NCI-H1436 treated with DMSO at 0.1 percent for 48 hours (cell line): ENCODE measurements at places on chromosomes 4 and X.

DNA sequence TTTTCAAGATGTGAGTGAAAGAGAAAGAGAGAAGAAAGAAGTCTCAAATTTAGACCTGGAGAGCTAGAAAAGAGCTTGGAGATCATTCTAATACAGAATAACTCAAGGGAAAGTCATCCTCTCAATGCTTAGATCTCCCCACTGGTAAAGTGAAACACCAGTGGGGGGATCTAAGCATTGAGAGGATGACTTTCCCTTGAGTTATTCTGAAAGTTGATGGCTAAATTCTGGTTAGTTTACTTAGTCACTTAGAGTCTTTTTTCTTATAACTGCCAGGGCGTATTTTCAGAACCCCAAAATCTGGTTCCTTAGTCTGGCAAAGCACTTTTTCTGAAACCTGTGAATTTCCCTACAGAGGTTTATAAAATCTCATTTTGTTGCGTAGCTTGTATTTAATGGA lies 198.6 kb downstream of the ARHGAP24 start:
- no peak for DNase-seq

GRCh38 chrX:11380187-11380844 lies 87.1 kb downstream of the AMELX start:
- no peak for DNase-seq

- DNase-seq = no peak
Measured at GRCh38 chr4:159551281-159551680, 448.4 kb downstream of the RAPGEF2 start.

GRCh38 chr4:10196191-10196590 lies 79.6 kb upstream of the WDR1 start:
- DNase-seq = no peak

GRCh38 chr4:151952137-151952536 lies 191.3 kb upstream of the GATB start:
- no peak for DNase-seq

- no peak for DNase-seq
Measured at GRCh38 chrX:16444353-16444752, 205.6 kb upstream of the S100G start.

DNA sequence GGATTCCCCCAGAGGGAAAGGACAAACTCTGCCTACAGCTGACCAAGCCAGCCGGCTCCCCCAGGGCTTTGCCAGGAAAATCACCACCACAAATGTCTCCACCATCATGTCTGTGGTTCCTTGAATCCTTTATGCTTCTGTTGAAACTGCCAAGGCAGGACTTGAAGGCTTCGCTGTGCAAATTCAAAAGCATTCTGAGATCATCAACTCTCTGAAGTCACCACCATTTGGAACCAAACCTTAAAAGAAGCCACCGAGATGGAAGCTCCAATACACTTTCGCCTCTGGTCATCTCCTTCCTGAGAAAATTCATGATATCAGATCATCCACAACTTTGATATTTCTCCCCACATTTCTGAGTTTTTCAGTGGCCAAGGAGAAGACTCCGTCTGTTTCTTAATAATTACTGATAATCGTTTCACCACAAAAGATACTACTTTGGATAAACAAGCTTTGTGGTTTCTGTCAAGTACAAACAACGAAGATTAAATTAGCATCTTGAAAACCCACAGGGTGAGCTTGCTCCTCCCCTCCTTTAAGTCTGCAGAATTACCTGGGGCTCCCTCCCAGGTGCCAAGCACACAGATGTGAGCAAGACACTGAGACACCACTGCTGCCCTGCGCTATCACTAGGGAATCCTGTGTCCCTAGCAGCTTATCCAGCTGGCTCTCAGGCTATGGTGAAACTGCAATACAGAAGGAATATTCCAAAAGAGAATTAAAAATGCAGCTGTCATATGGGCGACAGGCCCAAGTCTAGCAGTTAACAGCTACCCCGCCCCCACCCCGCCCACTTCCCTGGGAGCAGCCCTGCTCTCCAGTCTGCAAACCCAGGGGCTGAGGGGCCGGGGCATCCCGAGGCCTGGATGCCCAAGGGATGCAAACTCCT lies 125.0 kb upstream of the TBL1X start:
- DNase-seq = no peak

DNA sequence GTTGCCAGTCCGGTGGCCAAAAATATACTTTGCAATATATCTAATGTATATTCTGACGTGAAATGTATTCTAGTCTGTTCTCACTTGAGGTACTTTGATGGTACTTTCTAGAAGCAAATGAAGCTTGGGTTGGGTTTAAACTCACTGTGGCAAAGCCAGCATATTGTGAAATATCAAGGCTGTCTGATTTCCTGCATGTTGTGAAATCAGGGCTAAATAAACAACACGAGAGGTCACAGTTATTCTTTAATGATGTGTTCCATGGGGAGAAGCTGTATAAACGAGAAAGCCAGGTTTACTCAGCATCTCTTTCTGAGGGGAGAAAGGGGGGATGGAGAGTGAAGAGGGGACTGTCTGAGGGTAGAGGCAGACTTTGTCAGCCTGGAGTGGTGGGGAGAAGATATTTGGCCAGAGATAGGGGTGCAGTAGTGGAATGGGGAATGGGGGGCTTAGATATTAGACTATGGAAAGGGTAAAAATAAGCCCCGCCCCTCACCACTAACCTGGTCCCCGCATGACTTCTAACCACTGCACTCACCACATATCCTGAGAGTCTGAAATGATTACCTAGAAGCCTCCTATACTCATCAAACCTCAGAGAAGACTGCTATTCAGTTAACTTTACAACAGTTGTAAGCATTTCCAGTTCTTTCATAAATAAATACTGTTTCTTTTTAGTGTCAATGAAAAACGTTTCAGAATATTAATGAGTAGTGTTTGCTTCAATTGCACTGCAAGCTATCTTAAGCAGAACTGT lies 5.9 kb upstream of the SCARB2 start:
- DNase-seq = no peak

DNA sequence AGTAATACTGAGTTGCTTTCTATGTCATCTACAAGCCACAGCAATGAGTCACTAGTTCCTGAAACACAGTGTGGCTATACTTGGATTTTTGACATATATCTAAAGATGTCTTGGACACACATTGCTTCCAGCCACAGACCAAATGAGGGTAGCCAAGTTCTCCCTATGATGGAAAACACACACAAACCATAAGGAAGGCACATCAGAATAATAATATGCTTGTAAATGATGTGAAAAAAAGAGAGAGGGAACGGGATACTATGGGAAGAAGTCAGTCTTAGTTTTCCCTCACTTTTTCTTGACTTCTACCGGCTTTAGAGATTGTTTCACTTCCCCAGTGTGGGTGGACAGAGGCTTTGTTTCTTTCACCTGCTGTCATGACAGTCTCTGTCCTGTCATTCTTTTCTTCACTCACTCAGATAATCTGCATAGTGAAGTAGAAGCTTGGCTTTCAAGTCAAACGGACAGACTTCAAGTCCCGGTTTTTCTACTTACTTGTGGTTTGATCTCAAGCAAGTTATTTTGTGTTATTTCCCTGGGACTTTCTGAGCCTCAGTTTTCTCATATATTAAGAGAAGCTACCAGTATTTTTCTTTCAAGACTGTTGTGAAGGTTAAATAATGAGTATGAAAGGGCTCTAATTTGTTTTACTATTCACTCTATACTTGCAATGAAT lies 34.7 kb downstream of the P2RY10 start:
- DNase-seq = no peak

- no peak for DNase-seq
Measured at GRCh38 chr4:185532795-185533324, 2.4 kb downstream of the PDLIM3 start.

GRCh38 chr4:152165146-152165545 lies 370.7 kb downstream of the FBXW7 start:
- DNase-seq = no peak

- DNase-seq = no peak
Measured at GRCh38 chr4:127224556-127224955, 408.2 kb upstream of the INTU start.

DNA sequence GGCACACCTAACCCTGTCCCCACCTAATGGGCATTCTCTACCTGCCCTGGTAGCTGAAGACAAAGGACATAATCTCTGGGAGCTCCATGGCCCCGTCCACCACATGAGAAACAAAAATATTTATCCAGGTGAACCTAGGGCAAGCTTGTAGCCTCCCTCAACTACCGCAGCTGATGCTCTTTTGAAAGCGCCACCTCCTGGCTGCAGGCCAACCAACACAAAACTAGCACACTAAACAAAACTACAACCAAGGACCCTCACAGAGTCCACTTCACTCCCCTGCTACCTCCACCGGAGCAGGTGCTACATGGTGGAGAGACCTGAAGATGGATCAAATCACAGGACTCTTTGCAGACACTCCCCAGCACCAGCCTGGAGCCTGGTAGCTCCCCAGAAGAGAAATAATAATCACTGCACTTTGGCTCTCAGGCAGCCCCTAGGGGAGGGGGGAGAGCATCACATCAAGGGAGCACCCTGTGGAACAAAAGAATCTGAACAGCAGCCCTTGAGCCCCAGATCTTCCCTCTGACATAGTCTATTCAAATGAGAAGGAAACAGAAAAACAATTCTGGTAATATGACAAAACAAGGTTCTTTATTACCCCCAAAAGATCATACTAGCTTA lies 111.3 kb upstream of the ATP8A1 start:
- no peak for DNase-seq

DNA sequence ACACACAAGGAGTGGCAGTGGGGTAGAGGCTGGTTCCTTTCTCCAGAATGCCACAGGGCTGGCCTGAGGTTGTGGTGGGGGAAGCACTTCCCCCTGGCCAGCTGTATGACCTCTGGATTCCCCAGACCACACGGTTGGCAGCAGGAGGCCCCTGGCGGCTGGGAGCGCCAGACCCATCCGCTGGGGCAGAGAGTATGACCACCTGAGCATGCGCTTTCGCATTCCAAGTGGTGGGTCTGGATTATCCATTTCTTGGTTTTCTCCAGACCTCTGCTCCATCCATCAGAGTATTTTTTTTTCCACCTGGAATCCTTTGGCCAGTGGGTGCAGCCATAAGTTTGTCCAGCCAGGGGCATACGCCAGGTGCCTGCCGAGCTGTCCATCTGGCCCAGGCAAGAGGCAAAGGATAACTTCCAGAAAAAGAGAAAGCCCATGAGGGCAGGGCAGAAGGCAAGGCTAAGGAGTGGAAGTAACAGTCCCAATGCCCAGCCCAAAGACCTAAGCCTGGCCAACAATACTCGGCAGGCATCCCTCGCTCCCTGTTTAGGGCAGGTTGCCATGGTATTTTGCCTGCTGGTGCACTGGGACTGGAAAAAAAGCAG lies 39.3 kb downstream of the NHSL2 start:
- DNase-seq = no peak

GRCh38 chr4:176363072-176363471 lies 43.3 kb downstream of the SPCS3 start:
- DNase-seq = no peak

DNA sequence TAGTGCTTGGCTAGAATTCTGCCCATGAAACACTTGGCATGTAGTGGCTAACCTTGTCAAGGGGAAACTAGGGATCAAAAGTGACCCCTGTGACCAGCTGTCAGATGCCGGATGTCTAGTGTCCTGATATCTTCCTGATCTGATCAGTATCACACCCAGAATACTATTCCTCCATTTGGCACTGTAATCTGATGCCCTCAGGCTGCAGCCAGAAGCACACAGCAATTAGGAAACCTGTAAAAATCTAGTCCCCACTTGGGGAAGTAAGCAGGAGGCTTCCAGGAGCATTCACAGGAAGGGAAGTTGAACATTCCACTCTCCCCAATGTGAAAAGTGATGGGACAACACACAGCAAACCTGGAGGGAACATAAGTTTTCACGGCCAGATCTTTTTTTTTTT lies 125.1 kb downstream of the HS6ST2 start:
- no peak for DNase-seq

DNA sequence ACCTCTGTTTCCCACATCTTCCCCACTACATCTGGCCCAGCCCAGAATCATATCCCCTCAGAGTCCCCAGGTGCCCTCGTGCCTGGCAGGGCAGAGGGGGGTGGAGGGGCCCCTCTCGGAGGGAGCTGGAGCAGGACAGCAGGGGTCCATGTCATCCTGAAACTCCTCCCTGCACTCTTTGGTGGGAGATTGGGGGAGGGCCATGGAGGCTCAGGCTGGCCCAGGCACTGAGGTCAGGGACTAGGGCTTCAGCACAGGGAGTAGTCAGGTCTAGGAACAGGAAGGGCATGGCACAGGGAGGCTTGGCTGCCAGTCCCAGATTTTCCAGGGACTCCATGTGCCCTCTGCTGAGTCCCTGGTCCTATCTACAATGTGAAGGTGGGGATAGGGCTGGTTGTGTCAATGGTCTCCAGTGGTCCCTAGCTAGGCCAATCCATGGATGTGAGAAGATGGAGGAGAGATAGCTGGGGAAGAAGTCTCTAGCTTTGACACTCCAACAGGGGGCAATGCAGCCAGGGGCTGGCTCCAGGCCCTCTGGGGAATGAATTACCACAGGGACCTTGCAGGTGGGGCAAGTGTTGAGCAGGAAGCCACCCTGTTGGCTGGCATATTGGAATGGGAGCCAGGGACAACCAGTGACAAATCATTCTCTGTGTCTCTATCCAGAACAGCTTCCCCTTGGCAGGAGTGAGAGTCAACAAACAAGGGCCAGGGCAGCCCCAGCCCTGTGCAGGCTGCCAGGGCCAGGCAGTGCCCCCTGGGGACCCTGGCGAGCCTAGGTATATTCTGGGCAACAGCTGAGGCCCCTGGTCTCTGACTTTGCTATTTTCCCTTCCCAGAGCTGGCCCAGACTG lies 154.4 kb downstream of the EFNB1 start:
- no peak for DNase-seq

GRCh38 chr4:174828845-174829701 lies at the start of gene GLRA3:
TSS of gene GLRA3 (minus strand) at chr4:174829247. CDS start at chr4:174828811, 436 bp downstream.
- DNase-seq = peak; percentile 86

DNA sequence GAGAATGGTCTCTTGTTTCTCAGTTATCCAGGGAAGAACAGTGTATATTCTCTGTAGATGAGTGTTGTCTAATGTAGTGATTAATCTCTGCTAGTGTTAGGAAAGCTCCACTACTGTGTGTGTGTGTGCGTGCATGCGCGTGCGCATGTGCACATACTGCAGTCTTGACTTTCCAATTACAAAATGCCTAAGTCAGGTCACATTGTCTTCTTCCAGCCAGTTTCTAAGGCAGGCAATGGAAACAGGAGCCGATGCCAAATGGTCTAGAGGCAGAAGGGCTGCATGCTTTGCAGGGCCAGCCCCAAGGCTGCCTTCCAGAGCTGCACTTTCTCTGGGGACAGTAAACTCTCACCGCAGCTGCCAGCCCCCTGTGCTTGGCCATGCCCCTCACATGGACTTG lies 30.5 kb upstream of the NAP1L5 start:
- no peak for DNase-seq

DNA sequence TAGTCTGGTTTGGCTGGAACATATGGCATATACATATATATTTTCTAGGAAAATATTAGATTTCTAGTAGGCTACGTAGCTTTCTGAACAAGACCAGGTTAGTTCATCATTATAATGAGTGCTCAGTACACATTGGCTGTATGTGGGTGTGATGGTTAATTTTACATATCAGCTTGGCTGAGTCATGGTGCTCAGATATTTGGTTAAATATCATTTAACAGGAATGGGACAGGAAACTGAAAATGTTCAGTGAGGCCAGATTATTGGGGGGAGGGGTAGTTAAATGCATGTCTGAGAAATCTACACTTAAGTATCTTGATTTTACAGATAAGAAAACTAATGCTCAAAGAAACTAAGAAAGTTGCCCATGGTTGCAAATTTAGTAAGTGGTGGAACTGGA lies 160.1 kb downstream of the RBMX2 start:
- no peak for DNase-seq

- no peak for DNase-seq
Measured at GRCh38 chr4:71237641-71238040, 101.2 kb upstream of the SLC4A4 start.
